Foreskin fibroblast (primary cell): ENCODE measurements at places on chromosomes 2 and 18.

GRCh38 chr2:207286106-207286505, 120.4 kb upstream of the KLF7 start:
- DNase-seq: no peak

GRCh38 chr18:73535189-73535588, 612.4 kb downstream of the FBXO15 start:
- no peak for DNase-seq

- DNase-seq: no peak
Measured at GRCh38 chr2:203572316-203572715, 37.2 kb upstream of the RAPH1 start.

DNA sequence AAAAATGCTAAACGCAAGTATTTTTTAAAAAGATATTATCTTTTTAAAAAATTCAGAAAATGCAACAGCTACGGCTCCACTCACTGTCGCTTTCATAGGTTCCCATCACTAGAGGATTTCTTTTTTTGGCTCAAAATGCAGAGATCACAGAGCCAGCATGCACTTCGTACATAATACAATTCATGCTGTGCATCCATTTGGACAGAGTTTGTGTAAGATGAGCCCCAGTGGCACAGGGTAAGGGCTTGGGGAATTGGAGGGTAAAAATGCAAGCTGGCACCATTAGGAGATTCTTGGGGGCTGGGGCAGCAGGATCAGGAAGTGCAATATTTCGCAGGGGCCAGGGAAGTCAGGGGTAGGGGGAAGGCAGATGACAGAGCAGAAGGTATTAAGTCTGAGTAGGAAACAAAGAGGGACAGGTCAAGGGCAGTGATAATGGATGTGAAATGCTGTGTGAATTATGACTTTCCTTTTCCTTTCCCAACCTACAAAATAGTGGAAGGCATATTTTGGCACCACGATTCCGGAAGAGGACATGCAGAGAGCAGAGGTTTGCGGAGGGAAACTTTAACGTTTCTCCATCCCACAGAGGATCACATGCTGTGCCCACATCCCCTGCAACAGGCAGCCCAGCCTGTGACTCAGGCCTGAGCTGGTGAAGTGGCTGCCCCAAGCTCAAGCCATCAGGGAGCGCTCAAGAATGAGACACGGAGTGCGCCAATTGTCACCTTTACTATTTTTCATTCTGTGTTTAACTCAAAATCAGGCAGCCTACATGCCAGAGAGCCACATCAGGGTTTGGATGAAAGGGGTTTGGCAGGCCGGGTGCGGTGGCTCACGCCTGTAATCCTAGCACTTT, 4.7 kb downstream of the CAPG start:
- no peak for DNase-seq

DNA sequence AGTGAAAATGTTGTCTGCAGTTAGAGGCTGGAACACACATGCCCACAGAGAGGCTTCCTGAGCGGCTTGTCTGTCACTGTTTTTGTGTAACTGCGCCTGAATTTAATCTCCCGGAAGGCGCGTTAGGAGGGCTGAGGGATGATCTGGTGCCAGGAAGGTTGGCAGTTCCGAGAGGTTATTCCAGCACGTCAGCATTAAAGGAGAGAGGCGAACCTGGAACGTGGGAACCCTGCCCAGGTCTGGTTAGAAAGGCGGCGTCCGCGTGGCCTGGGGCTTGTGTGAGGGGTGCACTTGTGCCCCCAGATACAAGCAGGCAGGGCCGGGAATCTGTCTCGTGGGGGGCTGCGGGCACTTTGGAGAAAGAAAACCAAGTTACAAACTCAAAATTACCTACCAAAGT, 75.3 kb downstream of the NFATC1 start:
- no peak for DNase-seq

DNA sequence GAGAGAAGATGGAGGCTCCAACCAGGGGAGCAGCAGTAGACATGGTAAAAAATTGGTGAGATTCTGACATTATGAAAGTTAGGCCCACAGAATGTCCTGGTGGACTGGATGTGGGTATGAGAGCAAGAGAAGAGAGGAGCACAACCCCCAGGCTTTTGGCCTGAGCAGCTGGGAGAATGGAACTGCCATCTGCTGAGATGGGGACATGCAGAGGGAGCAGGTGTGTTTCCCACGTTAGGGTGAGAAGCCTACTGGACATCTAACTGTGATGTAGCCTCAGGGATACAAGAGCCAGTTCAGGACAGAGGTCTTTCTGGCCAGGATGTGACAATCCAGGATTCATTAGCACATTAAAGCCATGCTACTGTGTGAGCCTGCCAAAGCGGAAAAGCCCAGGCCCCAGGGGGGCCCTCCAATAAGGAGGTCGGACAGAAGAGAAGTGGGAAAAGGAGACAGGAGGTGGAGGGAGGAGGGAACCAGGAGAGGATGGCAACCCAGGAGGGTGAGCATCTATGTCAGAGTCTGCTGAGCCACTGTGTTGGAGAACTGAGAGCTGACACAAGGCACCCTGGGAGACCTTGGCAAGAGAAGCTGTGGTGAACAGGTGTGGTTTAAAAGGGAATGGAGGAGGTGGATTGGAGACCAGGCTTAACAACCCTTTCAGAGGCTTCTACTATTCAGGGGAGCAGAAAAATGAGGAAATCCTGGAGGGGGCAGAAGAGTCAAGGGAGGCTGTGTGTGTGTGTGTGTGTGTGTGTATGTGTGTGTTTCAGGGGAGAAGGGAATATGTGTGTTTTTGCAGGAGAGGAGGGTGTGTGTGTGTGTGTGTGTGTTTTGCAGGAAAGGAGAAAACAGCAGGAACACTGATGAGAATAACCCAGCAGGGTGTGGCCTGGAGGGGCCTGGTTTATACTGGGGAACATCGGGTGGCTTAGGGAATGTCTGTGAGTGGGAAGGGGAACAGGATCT, 10.5 kb downstream of the CYB5A start:
- DNase-seq: no peak

- no peak for DNase-seq
Measured at GRCh38 chr2:174773215-174773614, 8.9 kb upstream of the CHRNA1 start.

DNA sequence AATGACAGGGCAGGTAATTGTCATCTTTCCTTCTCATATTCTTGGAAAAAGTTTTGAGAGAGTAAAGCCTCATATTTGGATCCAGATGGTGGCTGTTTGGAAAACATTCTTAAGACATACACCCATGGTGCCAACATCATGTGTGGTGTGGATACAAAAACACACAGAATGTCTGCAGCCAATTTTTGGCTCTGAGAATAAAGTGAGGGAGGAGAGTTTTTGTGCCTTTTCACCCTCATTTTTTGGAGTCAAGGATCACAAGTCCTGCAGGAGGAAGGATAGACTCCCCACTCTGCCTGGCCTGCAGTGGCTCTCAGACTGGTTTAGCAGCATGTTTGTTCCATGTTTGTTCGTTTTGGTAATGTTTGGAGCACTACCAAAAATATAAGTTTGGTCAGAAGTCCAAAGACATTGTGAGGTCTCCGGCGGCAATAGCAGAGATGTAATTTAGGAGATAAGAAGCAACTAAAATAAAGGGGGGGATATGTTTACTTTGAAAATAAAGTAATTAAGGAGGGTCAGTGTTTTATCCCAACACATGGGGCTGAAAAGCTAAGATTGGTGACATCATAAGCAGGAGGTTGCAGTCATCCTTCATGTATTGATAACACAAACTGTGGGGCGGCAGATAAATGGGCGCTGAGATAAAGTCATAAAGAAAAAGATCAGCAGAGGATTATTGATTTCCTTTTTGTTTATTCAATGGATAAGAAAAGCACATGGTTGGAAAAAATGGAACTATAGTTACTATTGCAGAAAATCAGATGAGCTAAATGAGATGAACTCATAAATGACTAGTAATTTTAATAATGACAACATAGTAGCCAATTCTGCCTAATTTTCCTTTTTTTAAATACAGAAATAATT, 655 bp downstream of the NOSTRIN start:
- no peak for DNase-seq

GRCh38 chr2:237257471-237257951, 156.5 kb downstream of the COL6A3 start:
- peak; percentile 82 for DNase-seq
